ENCODE measurements at places on chromosomes 4 and X.
A peak's percentile ranks its signal among the peaks of the same experiment; 100 is the strongest.

DNA sequence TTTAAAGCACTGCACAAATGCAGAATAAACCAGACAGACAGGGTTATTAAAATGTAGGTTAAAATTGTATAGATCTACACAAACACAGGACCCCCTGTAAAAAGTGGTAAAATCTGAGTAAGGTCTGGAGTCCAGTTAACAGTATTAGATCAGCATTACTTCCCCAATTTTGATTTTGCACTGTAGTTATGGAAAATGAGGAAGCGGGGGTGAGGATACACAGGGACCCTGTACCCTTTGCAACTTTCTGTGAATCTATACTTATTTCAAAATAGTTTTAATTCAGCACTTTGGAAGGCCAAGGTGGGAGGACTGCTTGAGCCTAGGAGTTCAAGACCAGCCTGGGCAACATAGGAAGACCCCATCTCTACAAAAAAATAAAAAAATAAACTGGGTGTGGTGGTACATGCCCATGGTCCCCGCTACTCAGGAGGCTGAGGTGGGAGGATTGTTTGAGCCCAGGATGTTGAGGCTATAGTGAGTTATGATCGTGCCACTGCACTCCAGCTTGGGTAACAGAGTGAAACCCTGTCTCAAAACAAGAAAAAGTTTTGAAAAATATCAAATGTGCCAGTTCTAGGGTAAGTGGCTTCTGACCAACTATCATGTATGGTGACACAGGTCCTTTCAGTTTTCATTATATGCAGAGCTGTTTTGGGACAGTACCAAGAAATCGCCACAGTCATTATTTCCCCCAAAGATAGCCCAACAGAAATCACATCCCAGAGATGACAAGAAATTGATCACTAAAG lies 17.7 kb downstream of the SEL1L3 start:
- DNase-seq: no peak

DNA sequence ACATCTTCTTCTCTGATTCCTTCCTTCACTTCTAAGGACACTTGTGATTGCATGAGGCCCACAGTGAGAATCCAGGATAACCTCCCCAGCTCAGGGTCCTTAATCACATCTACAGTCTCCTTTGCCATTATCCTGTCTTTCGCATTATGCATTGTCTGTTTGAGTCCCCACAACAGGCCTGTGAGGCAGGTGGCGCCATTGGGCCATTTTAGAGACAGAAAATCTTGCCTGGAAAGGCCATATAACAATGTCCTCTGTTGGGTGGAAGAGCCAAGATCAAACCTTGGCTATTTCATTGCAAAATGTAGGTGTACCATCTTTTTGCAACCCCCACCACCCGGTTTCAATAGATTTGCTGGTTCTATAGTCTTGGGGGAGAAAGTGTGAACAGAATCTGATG lies 11.8 kb upstream of the DCUN1D4 start:
- DNase-seq: no peak

GRCh38 chr4:54440394-54441136 lies 211.5 kb downstream of the PDGFRA start:
- peak; percentile 6 for DNase-seq

DNA sequence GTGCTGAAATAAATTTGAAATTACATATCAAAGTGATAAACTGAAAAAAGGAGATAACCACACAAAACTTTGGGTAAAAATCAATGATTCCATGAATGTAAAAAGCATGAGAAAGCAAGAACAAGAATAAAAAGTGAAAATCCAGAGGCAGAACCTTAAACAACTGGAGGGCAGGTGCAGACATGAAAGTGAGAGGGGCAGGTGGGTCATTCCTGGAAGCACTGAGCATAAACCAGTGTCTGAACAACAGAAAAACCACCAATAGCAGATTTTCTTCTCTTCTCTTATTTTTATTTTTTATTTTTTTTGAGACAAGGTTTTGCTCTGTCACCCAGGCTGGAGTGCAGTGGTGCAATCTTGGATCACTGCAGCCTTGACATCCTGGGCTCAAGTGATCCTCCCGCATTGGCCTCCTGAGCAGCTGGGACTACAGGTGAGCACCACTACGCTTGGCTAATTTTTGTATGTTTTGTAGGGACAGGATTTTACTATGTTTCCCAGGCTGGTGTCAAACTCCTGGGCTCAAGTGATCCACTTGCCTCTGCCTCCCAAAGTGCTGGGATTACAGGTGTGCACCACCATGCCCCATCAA lies 46.8 kb upstream of the GPR78 start:
- no peak for DNase-seq

GRCh38 chrX:122703762-122704161 lies 480.3 kb upstream of the GRIA3 start:
- DNase-seq: no peak

DNA sequence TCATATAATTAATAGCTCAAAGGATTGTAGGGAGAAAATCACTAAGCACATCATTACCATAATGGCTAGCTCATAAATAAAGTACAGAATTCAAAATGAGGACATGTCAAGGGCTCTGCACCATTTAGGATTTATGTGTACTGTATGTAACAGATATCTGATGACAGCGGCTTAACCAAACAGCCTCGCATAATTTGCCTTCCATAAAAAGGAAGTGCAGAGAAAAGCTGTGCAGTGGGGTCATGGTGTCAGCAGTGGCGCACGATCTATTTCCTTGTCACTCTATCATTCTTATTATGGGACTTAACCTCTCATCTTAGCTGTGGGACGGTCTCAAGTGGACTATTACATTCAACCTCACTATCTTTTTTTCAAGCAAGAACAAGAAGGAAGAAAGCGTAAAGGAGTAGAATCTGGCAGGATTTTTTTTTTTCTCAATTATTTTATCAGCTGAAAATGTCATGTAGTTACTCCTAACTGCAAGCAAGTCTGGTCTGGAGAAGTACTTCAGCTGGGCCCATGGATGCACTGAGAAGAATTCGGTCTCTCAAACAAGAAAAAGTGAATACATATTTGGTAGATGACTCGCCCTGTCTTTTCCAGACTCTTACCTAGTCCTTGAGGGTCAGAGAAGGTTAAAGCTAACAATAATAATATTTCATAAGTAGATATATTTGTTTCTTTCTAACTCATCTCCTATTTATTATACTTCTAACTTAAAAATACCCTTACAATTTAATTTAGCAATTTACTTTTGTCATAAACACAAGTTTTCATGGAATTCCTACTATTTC lies 94.6 kb downstream of the COX18 start:
- DNase-seq: no peak

DNA sequence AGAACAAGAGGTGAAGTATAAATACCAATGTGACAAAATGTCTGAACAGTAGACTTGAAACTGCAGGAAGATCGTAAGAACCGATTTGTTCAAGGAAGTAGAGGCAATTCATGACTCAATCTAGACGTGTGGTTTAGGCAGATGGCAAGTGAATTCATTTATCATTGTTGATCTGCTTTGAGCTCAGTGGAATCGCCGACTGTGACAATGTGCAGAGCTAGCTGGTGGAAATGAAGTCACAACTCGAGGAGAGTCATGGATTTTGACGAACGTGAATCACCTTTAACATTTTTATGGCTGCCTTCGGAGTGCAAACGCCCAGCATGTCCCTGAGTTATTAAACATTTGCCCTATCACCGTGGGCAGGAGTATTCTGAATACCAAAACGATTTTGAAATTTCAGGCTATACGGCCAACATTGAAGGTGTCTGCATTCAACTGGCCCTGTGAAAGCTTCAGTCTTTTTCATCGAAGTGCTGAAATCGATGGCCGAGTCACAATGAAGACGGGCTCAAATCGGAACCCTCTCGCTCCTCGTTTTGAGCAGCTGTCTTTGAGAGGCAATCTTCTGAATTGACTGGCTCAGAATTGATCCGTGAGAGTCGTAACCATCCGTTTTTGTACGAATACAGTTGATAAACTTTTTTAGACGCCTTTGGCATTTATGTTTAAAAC lies 689 bp upstream of the OGT start:
- DNase-seq: no peak

DNA sequence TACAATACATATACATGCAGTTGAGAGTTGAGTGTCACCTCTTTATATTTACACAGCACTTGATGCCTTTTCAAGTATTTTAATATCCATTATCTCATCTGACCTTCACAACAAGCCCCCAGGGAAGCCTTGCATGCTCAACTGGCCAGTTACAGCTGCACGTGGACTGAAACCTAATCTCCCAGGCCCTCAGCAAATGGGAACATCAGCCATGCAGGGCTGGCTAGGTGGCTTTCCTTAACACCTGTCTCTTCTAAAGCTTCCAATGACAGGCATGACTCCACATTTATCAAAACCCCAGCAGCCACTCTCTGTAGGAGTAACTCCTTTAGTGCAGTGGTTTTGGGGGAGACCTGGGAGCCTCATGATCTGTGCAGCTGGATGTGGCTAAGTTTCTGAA lies 56.4 kb downstream of the PHKA2 start:
- no peak for DNase-seq

DNA sequence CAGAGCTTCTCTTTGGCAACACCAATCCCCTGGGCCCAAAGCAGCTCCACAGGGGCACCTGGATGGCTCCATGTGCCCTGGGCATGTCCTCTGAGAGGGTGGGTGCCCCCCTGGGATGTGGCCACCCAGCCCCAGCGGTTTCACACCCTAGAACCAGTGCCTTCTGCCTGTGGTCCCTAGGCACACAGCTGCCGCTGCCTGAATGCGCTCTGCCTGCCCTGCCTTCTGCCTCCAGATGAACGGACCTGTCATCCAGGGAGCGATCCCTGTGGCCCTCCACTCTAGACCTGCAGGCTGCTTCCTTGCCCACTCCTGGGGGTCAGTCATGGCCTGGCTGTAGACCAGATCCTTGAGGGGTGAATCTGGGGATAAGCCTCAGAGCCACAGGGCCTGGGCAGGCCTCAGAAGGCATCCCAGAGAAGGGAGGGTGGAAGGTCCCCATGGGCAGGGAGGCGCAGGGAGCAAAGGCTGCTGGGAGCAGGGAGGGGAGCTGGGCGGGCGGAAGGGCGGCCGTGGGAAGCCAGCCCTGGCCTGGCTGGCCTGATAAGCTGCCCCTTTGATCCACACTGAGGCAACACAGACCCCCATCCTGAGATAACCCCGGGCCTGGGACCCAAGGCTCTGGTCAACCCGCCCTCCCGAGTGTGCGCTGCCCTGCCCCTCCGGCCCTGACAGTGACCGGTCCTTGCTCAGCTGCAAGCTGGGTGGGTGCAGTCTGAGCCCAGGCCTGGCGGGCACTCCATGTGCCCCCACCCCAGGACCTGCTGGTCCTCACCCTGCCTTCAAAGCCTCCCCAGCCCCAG lies 8.1 kb upstream of the FGFR3 start:
- DNase-seq: no peak

DNA sequence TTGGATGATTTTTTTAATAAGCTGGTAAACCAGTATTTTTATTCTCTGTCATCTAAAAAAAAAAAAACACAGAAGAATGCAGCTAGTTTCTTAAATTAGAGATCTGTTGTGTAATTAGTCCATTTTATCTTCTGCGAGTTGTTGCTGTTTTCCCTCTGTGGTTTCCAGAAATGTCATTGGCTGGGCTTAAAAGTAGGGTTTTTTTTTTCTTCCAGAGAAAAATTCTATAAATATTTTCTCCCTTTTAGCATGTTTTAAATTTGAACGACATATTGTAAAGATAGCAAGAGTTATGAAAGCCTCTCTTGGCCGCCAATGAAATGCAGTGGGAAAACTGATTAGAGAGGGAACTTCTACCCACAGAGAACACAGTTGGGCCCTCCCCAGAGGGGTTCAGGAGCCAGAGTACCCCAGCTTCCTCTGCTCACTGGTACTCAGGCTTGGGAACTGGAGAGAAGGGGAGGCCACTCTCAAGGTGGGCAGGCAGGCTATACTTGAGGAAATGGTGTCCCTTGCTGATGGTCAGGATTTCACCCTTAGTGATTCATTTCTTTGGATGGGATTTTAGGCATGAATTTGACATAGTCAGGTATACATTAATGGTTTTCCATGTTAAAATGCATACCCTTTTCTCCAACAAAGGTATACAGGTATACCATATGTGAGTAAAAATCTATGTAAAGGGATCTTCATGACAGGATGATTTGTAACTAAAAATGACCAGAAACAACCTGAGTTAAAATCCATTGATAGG lies 166.1 kb downstream of the BCOR start:
- no peak for DNase-seq

GRCh38 chr4:6779667-6780565 lies 2.6 kb upstream of the KIAA0232 start:
- peak; percentile 7 for DNase-seq

- no peak for DNase-seq
Observed at GRCh38 chrX:7828594-7828993, 14.4 kb upstream of the VCX start.

GRCh38 chrX:25028726-25029125 lies 13.0 kb upstream of the ARX start:
- DNase-seq: no peak

DNA sequence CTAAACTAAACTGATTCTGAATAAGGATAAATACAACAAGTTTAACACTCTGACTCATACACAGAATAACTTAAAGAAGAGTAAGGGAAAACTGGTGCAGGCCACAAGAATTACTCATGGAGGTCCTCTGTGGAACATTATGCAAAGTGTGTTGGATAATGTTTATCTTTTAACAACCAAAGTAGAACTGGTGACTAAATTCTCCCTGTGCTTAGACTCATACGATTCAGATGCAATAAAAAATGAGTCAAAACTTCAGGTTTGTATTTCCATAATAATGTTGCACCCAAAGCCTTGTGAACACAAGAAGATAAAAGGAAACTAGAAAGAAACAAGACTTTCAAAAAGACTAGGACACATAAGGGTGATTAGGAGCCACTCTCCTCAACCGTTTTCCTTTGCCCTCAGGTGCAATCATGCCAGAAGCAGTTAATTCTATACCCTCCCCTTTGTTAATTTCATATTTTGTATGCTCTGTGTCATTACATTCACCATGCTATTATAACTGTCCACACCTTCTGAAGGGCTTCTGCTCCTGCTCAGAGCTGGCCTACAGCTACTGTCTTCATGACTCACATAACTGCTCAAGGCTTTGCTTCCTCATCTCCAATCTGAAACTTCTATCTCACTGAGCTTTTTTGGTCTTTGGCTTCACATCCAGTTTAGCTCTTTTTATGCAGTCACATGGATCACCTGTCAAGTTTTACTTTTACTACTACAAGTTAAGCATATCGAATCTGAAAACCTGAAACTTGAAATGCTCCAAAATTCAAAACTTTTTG lies 60.2 kb downstream of the KCNIP4 start:
- no peak for DNase-seq

GRCh38 chr4:102438396-102439235 lies 62.5 kb upstream of the NFKB1 start:
- DNase-seq: no peak

- no peak for DNase-seq
Observed at GRCh38 chr4:76499461-76499860, 64.4 kb downstream of the SHROOM3 start.

GRCh38 chr4:101271516-101271915 lies 75.8 kb downstream of the PPP3CA start:
- DNase-seq: no peak

GRCh38 chr4:10003666-10004065 lies 17.6 kb downstream of the SLC2A9 start:
- DNase-seq: no peak

GRCh38 chr4:135385830-135386581 lies 1184.4 kb upstream of the PABPC4L start:
- no peak for DNase-seq

DNA sequence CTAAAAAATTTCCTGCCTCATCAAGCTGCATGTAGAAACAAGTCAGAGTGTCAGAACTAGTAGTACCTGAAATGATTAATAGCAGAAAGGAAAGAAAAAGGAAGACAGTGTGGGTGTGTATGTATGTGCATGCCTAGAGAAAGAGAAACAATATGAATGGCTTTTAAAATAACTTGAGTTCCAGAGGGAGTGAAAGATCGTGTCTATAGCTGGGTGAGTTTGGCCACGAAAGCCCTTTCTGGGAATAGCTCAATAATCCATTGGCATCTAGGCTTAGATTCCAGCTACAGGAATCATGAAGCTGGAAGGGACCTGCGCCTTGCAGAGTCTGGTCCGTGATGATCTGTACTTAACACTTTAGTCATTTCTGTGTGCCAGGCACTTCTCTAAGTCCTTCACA lies 195.6 kb downstream of the RAPGEF2 start:
- no peak for DNase-seq

All from smooth muscle cell of the brain vasculature (primary cell).